Fibroblast of upper back skin (primary cell): ENCODE measurements at places on chromosomes 2 and 18.
A peak's percentile ranks its signal among the peaks of the same experiment; 100 is the strongest.

GRCh38 chr2:69604836-69605235 is 38.7 kb downstream of the AAK1 start:
- no peak for DNase-seq

- DNase-seq = peak; percentile 71
Observed at GRCh38 chr2:225274751-225275150, 124.8 kb upstream of the NYAP2 start.

- DNase-seq = no peak
Observed at GRCh38 chr2:8558096-8558495, 123.8 kb upstream of the ID2 start.

- no peak for DNase-seq
Observed at GRCh38 chr2:204115137-204116056, 178.8 kb downstream of the ICOS start.

DNA sequence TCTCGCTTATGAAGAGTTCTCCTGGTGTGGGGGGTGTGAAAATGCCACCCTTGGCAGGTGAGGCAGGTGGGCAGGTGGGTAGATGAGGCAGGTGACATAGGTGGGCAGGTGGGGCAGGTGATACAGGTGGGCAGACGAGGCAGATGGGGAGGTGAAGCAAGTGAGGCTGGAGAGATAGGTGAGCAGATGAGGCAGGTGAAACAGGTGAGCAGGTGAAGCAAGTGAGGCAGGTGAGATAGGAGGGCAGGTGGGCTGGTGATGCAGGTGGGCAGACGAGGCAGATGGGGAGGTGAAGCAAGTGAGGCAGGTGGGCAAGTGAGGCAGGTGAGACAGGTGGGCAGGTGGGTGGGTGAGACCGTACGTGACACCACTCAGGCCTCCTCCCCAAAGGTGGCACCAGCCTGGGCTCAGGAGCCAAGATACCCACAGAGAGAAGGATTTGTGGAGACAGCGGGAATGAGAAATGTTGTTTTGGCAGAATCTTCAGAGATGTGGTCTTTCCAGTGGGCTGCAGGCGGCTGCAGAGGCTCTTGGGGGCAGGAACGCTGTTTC is 232.3 kb upstream of the MYT1L start:
- DNase-seq = no peak

DNA sequence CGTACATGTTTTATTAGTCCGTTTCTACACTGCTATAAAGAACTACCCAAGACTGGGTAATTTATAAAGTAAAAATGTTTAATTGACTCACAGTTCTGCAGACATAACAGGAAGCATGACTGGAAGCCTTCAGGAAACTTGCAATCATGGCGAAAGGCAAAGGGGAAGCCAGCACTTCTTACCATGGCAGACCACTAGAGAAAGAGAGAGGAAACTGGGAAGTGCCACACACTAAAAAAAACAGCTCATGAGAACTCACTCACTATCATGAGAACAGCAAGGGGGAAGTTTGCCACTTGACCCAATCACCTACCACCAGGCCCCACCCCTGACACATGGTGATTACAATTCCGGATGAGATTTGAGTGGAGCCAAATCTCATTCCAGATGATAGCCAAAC is 466.2 kb downstream of the IRS1 start:
- no peak for DNase-seq

- no peak for DNase-seq
Observed at GRCh38 chr2:174648896-174649295, 51.3 kb upstream of the WIPF1 start.

DNA sequence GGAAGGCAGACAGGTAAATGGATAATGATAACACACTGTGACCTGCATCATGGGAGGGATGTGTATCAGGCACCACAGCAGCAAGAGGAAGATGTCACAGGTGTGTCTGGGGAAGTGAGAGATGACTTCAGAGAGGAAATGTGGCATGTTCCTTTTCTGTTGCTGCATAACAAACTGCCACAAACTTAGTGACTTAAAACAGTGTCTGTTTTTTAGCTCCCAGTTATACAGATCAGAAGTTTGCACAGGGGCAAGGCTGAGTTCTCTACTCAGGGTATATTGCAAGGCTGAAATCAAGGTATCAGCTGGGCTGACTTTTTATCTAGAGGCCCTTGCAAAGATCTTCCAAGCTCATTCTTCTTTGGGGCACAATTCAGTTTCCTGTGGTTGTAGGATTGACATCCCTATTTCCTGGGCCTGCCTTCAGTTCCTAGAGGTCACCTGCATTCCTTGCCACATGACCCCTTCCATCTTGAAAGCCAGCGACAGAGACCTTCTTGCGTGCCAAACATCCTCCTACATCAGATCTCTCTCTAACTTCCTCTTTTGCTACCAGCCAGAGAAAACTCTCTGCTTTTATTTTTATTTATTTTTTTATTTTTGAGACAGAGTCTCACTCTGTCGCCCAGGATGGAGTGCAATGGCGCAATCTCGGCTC is 2.1 kb upstream of the MAP3K2 start:
- DNase-seq = no peak

DNA sequence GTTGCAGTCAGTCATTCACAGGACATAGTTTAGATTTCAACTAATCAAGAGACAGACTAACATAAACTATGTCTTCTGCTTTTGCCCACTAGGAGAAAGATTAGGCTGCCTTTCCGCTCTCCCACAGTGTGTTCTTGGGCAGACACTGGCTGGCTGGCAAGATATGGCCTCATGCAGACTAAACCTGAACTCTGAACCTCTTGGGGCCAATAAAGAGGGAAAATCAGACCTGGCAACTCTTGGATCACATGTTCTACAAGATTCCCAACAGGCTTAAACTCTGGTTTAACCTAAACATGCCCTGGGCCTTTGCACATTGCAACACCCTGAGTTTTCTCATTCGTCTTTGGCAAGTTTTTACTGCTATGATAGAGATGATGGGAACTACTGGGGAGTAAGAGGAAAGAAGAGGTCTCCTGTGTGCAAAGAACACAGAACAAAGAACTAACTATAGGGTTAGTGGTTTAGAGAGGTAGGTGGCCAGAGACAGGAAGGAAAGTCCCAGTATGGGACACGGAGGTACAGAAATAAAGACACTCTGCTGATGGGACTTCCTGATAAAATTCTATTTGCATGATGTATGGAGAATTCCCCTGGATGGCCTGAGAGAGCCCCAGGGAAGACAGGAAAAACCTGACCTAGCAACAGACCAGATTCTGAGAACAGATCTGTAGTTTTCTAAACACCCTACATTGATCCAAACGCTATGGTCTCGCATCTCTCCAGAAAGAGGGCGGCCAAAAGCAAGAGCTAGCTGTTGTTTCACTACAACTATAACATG is 2.0 kb upstream of the ATRAID start:
- DNase-seq = no peak

- DNase-seq = peak; percentile 56
Observed at GRCh38 chr2:98412751-98413458, 31.8 kb upstream of the INPP4A start.
